ENCODE measurements at places on chromosomes 3 and 15.

- no peak for DNase-seq
Measured at GRCh38 chr3:192434186-192434585, 293.2 kb downstream of the FGF12 start.

DNA sequence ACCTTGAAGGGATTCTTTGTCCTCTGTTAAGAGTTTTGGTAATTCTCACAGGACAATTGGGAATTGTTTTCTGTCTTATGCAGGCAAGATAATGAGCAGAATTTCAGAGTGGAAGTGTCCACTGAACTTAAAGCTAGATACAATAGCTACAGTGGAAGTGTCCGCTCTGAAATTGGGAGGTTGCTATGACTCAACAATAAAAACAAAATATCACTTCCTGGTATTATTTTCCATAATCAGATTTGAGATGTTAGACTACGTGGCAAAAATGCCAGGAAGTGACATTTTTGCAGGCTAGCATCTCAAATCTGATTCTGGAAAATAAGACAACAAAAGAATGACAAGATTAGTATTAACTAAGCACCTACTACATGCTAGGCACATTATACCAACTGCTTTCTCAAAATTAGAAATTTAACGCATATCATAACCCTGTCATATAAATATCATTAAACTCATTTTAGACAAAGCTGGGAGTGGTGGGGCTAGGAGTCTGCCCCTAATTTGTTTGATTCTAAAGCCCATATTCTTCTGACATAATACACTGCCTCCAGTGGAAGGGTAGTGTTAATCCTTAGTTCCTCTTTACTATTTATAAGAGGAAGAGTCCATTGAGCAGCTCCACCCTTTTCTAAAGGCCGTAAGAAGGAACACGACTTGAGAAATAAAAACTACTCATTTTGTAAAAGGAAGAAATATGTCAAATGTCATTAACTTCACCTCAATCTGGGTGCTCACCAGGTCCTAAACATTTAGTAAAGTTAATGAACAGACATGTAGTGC lies 266.9 kb upstream of the STT3B start:
- no peak for DNase-seq

DNA sequence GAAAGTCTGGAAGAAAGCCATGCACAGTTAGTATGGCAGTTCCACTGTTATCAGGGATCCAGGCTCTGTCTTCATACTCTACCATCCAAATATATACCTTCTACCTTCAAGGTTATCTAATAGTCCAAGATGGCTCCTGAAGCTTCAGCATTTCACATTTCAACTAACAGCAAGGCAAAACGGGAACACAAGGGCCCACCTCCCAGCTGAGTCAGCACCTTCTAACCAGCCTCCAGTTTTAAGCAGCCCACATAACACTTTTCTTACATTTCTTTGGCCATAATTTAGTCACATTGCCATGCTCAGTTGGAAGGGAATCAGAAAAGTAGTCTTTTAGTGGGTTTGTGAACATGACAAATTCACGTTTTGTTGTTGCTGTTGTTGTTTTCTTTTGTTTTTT lies 15.4 kb upstream of the MSL2 start:
- no peak for DNase-seq

DNA sequence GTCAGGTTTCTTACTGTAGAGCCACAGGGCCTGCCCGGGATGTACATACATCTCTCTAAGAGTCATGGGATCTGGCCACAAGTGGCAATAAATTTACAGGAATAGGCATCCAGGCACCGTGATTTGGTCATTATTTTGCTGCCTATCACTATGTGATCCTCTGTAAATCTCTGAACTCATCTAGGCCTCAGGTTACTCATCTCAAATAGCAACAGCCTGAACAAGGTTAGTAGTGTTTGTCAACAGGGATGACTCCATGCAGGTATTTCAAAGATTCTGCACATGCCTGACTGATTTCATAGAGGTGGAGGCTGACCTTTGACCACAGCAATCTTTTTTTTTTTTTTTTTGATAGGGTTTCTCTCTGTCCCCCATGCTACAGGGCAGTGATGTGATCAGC lies 88.8 kb upstream of the TBL1XR1 start:
- DNase-seq = no peak

GRCh38 chr15:88267720-88268119 lies 11.2 kb upstream of the NTRK3 start:
- no peak for DNase-seq

Measured in stimulated activated CD4-positive, alpha-beta T cell treated with anti-CD3 and anti-CD28 coated beads, Interleukin-1b, Interleukin-23, amount 100 ng/mL, for 48 hours (primary cell).